Left renal cortex interstitium (tissue), 4 donors: ENCODE measurements at places on chromosomes 7 and 10. TPM values are rescaled to one million over a fixed set of nuclear protein-coding genes. Genes with fewer than 3 reads are reported as not detected.

NPFFR1 gene
- 0.10 TPM for polyA plus RNA-seq

VKORC1L1 gene
- 31.6 TPM for polyA plus RNA-seq

ASB10 gene
- not detected for polyA plus RNA-seq

CEP55 gene
- 14.2 TPM for polyA plus RNA-seq

ZDHHC6 gene
- polyA plus RNA-seq = 78.2 TPM

CFAP43 gene
- polyA plus RNA-seq = 33.7 TPM

ITGA8 gene
- 43.6 TPM for polyA plus RNA-seq

CYP26C1 gene
- 0.19 TPM for polyA plus RNA-seq

TMEM176B gene
- 72.2 TPM for polyA plus RNA-seq

C10orf62 gene
- polyA plus RNA-seq = 0.29 TPM

HHEX gene
- 8.9 TPM for polyA plus RNA-seq

ADIRF gene
- polyA plus RNA-seq = 20.8 TPM

GGCT gene
- 74.3 TPM for polyA plus RNA-seq

OR6V1 gene
- not detected for polyA plus RNA-seq

MYH16 gene
- 0.33 TPM for polyA plus RNA-seq

ZNF804B gene
- 0.23 TPM for polyA plus RNA-seq

GRIFIN gene
- polyA plus RNA-seq = 0.31 TPM

NUTM2D gene
- polyA plus RNA-seq = 13.3 TPM

BRAF gene
- polyA plus RNA-seq = 19.3 TPM

SLC16A9 gene
- polyA plus RNA-seq = 41.8 TPM

GPR26 gene
- polyA plus RNA-seq = not detected

AQP1 gene
- 209 TPM for polyA plus RNA-seq
